ENCODE measurements at places on chromosomes 3 and 15.
A peak's percentile ranks its signal among the peaks of the same experiment; 100 is the strongest.

GRCh38 chr15:74865316-74865715, 7.8 kb downstream of the SCAMP2 start:
- no peaks in the 10 kb centered on the region for H3K27me3 ChIP-seq
- no peak overlapping the region for H3K4me3 ChIP-seq

- no peaks in the 10 kb centered on the region for H3K4me1 ChIP-seq
- H3K4me3 ChIP-seq, result peak overlapping the region; percentile 63
- no peaks in the 10 kb centered on the region for H3K27me3 ChIP-seq
- H3K36me3 ChIP-seq, result no peaks in the 10 kb centered on the region
Measured at GRCh38 chr3:54243056-54243931, 120.9 kb downstream of the CACNA2D3 start.

GRCh38 chr3:33521736-33522135, 81.5 kb upstream of the UBP1 start:
- no peak overlapping the region for H3K4me3 ChIP-seq
- no peak for DNase-seq
- H3K27ac ChIP-seq, result no peak overlapping the region
- peaks cover 12% of the 10 kb centered on the region for H3K36me3 ChIP-seq
- H3K4me1 ChIP-seq, result no peaks in the 10 kb centered on the region
- H3K27me3 ChIP-seq, result no peaks in the 10 kb centered on the region

DNA sequence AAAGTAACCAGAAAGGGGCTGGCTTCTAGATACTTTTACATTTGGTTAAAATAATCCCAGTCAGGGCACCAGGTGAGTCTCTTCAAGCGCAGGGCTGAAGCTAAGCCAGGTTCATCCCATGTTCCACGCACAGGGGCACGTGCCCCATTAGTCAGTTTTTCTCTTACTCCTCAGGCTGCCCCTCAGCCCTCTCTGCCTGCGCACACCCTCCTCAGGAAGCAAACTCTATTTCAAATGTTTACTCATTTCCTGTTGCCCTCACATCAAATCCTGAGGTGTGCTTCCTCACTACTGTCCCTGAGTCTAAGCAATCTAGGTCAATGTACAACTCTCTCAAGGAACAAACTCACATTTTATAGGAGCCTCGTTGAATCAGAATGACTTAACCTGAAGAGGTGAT, 48.5 kb downstream of the THBS1 start:
- H3K4me1 ChIP-seq, result peaks cover 45% of the 10 kb centered on the region
- no peak overlapping the region for H3K27ac ChIP-seq
- H3K4me3 ChIP-seq, result no peak overlapping the region
- H3K27me3 ChIP-seq, result no peaks in the 10 kb centered on the region
- DNase-seq, result peak; percentile 42

Data from GM23248 (cell line).